Forelimb muscle (tissue), 1 donor: ENCODE measurements at places on chromosomes 6 and 20. TPM values are rescaled to one million over a fixed set of nuclear protein-coding genes. Genes with fewer than 3 reads are reported as not detected.

The GPR63 gene
- polyA plus RNA-seq = 3.4 TPM

The AFG1L gene
- polyA plus RNA-seq = 6.4 TPM

- no peak for DNase-seq
Measured at GRCh38 chr6:49736017-49736508, 8.1 kb downstream of the CRISP3 start.

- no peak for DNase-seq
Measured at GRCh38 chr6:37259191-37259590, 1.2 kb upstream of the TMEM217 start.

The PRDM1 gene
- 4.0 TPM for polyA plus RNA-seq

The EMILIN3 gene
- polyA plus RNA-seq = 27.5 TPM

GRCh38 chr6:32045811-32046449 is 7.7 kb downstream of the CYP21A2 start:
- no peak for DNase-seq

DNA sequence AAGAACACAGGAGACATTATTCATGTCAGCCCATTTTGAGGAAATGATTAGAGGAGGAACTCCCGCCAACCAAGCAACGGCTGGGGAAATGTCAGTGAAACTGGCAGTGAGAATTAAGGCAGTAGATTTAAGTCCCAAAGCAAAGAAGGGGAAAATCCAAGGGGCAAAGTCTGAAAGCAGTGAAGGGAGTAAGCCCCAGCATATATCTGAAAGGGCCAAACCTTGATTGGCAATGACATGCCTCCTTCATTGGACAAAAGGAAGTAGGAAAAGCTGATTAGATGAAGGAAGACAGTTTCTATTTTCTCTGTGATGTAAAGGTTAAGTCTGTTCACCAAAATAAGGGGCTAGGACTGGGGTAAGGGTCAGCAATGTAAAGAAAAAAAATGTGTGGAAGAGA is 190.3 kb downstream of the RNF144B start:
- DNase-seq = no peak

DNA sequence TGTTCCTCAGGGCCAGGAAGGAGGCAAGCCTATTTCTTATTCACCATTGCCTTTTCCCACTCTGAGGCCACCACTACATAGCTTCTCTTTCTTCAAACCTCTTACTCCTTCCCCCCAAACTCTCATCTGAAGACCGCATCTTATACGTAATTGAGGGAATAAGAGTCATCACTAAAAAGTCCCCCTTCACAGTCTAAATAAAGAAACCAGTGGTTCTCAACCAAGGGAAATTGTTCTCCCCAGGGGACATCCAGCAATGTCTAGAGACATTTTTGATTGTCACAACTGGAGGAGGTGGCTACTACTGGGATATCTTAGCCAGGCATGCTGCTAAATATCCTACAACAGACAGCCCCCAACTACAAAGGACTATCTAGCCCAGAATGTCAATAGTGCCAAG is 327.6 kb upstream of the CNR1 start:
- DNase-seq = no peak

GRCh38 chr6:8739454-8739853 is 304.1 kb upstream of the SLC35B3 start:
- DNase-seq = no peak

- no peak for DNase-seq
Measured at GRCh38 chr6:1786455-1787453, 177.0 kb downstream of the FOXC1 start.

DNA sequence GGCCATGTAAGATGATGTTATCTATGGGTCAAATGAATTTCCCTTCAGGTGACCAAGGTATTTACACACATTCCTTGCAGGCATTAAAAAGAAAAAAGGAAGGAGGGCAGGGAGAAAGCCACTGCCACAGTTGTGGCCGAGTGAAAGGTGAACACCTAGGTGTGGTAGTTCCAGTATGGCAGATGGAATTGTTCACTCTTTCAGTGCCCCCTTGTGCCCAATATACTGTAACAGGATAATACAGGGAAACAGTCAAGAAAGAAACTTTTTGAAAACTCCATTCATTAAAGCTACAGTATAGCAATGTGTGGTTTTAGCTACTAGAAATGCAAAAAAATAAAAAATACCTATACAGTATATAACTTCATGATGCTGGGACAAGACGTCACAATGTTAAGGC is 52.1 kb downstream of the BMP2 start:
- DNase-seq = no peak

DNA sequence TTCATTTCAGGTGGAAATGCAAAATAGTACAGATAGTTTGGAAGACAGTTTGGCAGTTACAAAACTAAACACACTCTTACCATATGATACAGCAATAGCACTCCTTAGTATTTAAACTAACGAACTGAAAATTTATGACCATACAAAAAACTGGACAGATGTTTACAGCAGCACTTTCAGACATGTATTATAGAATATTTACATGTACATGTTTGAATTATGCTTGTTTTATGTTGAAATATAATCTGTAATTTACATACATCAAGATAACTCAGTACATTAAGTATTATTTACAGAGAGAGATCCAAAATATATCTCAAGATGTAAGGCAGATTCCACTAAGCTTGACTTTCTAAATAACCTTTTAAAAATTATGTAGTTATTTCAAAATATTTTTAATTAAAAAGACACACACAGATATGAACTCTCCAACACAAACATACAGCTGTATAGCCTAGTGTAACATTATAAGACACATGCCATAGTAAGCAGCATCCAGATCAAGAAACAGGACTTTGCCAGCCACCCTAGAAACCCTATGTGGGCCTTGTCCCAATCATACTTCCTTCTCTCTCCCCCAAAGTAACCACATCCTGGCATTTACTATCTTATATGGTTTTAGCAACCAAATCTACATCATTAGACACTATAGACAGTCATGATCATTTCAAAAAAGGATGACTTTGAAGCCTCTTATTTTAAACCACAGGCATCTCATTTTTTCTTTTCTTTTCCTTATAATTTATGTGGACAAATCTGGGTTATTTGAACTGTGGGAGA is 82.2 kb downstream of the MAN1A1 start:
- DNase-seq = no peak

The TBX18 gene
- 16.8 TPM for polyA plus RNA-seq

DNA sequence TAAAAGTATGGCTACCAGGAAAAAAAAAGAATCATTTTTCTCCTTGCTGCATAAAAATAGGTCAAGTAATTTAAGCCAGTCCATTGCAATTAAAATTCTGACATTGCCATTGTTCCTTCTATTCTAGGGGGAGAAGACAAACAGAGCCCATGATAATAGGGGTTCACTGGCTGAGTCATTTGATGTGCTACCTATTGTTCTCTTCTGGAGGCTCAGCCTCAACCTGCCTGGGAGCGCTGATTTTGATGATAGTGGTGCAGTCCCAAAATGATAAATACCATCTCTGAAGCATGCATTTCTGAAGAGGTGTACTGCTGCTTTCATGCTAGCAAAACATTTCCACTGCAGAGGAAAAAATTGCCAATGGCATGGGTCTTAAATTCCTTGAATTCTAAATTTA is 5.8 kb downstream of the CITED2 start:
- DNase-seq = no peak

GRCh38 chr6:22906091-22906549 is 336.8 kb downstream of the HDGFL1 start:
- no peak for DNase-seq

DNA sequence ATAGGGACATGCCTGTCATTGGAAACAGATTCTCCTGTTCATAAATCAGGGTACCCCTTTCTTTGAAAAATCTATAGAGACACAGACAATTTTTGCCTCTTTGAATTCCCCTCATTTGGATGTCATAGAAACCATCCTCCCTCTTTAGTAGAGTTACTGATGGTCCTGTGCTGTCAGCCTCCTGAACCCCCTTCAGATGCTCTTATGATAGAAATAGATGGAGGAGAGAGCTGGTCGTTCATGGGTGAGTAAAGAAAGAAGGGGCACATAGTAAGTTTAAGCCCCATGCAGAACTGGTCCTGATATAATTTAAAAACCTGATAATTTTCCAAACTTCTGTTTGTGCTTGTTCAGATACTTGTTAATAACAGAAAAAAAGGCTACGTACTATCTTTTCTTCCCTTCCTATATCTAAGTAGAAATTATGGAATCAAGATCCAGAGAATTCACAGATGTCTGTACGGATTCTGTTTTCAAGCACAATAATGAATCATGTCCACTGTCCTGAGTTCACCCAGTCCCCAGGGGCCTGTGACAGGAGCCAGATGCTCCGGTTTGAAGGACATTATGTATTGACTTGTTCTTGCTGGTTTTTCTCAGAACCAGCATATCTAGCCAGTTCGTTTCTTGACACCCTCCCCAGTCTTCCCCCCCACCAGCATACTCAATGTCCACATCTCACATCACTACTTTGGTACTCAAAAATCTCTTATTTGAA is 78.1 kb downstream of the NCOA7 start:
- DNase-seq = no peak

DNA sequence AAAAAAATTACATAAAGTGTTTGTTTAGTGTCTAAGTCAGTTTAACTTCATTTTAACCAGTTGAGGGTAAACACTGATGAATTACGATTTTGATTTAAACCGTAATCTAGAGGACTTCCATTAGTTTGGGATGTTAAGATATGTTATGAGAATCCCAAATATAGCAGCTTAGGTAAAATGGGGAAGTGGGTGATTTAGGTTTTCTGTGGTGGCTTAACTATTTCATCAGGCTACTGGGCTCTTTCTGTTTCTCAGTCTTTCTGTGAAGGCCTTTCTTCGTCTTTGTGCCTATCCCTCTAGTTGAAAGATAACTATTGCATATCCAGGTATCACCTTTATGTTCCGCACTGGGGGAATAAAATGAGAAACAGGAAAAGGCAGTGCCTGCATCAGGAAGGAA is 27.9 kb downstream of the CENPW start:
- DNase-seq = no peak

The SOBP gene
- 16.5 TPM for polyA plus RNA-seq

- no peak for DNase-seq
Measured at GRCh38 chr6:112049026-112049799, 4.7 kb upstream of the CCN6 start.
